ENCODE measurements at places on chromosomes 7 and 10.
A peak's percentile ranks its signal among the peaks of the same experiment; 100 is the strongest.

DNA sequence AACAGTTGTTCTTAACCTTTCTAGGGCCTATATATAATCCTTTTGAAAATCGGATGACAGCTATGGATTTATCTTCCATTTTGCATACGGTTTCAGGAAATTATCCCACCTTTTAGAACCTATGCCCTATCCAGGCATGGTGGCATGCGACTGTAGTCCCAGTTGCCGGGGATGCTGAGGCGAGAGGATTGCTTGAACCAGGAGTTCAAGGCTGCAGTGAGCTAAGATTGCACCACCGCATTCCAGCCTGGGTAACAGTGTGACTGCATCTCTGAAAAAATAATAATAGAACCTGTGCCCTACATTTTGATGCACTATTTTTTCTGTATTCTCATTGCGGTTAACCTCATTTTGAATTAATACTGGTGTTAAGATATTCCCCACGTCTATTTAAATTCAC lies 11.6 kb downstream of the CCAR1 start:
- no peak for DNase-seq

DNA sequence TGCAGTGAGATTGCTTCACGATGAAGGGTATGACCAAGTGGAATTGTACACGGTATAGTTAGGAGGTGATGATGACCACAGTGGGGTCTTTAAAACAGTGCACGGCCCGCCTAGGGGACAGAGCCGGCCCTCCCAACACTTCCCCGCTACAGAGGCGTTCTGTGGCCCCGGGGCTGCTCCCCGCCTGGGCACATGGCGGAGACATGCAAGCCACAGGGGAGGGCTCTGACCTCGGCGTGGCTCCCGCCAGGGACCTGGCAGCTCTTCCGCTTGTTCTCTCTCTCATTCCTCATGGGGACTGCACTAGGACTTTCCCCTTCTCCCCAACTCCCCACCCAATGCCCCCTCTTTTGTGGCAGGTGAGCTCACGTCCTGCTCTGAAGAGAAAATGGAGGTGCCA lies 393.8 kb downstream of the DNAJB6 start:
- DNase-seq, result no peak

GRCh38 chr10:93420944-93421825 lies 60.9 kb downstream of the MYOF start:
- DNase-seq, result no peak

GRCh38 chr7:97480772-97481390 lies 251.0 kb upstream of the TAC1 start:
- no peak for DNase-seq

DNA sequence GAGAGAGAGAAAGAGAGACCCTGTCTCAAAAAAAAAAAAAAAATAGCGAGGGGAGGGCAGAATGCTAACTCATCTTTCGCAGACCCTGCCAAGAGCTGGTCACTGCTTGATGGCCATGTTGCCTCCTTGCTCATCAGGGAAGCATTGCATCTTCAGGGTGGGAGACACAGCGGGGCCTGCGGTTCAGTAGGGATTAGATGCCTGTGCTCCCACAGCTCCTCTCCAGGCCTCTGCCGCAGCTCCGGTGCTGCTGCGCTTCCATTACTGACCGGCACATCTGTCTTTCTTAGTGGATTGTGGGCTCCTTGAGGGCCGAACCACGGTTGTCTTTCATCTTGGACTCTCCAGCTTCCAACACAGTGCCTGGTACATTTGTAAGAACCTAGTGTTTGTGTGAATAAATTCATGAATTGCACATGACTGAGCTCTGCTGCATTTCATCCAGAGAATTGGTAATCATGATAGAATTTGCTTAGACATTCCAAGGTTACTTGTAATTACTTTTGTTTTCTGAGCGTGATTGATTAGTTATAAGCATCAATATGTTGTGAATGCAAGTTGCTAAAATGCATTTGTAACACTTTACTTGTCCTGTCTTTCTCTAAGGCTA lies 16.8 kb downstream of the HK1 start:
- DNase-seq, result no peak

- no peak for DNase-seq
Measured at GRCh38 chr7:100676501-100677306, 3.2 kb downstream of the GNB2 start.

GRCh38 chr7:151243408-151244195 lies 4.9 kb downstream of the SMARCD3 start:
- peak; percentile 76 for DNase-seq

- DNase-seq, result no peak
Measured at GRCh38 chr10:90939116-90939515, 18.2 kb upstream of the ANKRD1 start.

DNA sequence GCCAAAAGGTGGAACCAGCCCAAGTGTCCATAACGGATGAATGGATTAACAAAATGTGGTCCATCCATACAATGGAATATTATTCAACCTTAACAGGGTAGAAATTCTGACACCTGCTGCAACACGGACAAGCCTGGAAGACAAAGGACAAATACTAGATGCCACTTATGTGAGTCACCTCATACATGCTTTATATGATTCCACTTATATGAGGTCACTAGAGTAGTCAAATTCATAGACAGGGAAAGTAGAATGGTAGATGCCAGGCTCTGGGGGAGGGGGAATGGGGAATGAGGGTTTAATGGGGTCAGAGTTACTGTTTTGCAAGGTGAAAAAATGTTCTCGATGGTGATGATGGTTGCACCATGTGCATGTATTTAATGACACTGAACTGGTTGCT lies 34.0 kb upstream of the CYTH3 start:
- no peak for DNase-seq

DNA sequence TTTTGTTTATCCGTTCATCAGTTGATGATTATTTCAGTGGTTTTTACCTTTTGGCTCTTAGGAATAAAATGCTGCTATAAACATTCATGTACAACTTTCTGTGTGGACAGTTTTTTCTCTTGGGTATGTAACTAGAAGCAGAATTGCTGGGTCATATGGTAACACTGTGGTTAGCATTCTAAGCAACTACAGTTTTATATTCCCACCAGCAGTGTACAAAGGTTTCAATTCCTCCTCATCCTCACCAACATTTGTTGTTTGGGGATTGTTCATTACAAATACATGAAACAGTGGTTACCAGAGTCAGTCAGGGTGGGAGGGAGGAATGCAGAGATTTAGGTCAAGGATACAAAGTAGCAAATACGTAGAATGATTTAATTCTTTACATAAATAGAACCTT lies 97.0 kb downstream of the NPSR1 start:
- no peak for DNase-seq

- no peak for DNase-seq
Measured at GRCh38 chr10:132899054-132899750, 43.2 kb downstream of the CFAP46 start.

DNA sequence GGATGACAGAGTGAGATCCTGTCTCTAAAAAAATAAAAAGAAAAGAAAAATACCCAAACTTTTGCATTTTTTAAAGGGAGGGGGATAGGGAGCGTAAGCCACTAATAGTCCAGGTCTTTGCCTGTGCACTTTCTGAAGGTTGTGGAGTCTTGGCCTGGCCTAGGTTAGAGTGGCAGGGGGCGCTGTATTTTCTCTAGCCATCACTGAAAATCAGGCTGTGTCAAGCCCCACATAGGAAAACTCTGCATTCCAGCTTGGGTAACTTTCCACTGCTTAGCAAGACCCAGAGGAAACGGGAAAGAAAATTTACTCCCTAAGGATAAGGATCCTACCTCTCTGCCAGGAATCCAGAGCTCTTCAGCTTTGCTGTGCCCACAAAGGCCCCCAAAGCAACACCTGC lies 10.5 kb upstream of the PAX4 start:
- DNase-seq, result no peak

- no peak for DNase-seq
Measured at GRCh38 chr10:131041441-131041840, 270.1 kb downstream of the TCERG1L start.

DNA sequence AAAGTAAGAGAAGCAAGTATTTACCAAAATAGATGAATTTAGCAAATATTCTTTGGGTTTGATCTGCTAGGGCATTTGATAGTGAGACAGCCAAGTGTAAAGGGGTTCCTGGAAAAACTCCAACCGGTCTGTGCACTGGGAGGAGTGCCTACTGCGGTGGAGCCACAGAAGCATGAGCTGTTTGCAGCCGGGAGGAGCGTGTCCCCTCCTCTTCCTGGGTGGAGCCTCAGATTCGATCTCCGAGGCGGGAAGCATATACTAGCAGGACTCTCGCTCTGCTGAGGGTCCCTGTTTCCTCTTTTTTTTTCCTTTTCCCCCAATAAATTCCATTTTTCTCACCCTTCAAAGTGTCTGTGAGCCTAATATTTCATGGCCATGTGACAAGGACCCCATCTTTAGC lies 45.1 kb upstream of the MET start:
- no peak for DNase-seq

GRCh38 chr7:17934612-17935240 lies 5.6 kb downstream of the SNX13 start:
- DNase-seq, result no peak

- DNase-seq, result no peak
Measured at GRCh38 chr10:76921383-76922010, 716.1 kb downstream of the KCNMA1 start.

DNA sequence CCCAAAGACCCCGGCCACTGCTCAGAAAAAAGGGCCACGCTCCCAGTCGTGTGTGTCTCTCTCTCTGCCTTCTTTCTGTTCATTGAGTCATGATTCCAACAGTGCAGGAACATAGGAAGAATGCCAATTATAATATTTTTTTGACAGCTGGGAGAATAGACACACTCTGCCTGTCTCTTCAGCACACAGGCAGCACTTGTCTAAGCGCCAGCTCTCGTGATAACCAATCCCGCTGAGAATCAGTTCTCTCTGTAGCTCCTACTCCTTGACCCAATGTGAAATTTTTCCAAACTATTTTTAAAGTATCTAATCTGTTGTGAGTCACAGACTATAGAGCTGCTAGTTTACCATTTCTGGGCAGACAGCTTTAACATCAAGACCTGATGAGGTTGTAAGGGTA lies 145.7 kb upstream of the RHEB start:
- DNase-seq, result no peak

DNA sequence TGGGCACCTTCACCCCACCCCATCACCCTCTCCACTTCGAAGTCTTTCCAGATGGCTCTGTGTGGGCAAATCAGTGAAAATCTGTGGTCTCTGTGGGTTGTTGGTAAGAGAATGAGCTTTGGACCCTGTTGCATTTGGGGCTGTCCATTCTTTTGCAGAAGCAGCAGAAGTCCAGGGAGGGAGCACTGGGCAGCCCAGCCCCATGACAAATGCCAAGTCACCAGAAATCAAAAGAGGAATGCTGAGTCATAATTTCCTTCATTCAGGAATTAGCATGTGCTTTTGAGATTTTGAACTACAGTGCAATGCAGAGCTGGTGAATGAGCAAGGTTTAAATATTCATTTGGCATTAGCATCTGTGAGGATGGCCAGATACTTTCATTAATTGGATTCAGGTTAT lies 556.2 kb downstream of the LRMDA start:
- no peak for DNase-seq

Measured in DND-41 (cell line).